ENCODE measurements at places on chromosomes 5 and 9.

- no peak overlapping the region for H3K4me3 ChIP-seq
- H3K4me1 ChIP-seq: peaks cover 19% of the 10 kb centered on the region
- no peak overlapping the region for H3K27ac ChIP-seq
- no peak for DNase-seq
Measured at GRCh38 chr5:73295447-73295846, 122.5 kb downstream of the TMEM174 start.

GRCh38 chr5:12896086-12896485, 991.8 kb upstream of the CTNND2 start:
- H3K27me3 ChIP-seq: no peaks in the 10 kb centered on the region
- DNase-seq: no peak
- no peaks in the 10 kb centered on the region for H3K4me1 ChIP-seq
- no peaks in the 10 kb centered on the region for H3K36me3 ChIP-seq

GRCh38 chr5:112205846-112206245, 213.2 kb downstream of the EPB41L4A start:
- no peak overlapping the region for H3K4me3 ChIP-seq
- peaks cover 5% of the 10 kb centered on the region for H3K4me1 ChIP-seq
- H3K27me3 ChIP-seq: no peaks in the 10 kb centered on the region
- DNase-seq: no peak

- H3K36me3 ChIP-seq: no peaks in the 10 kb centered on the region
- H3K4me1 ChIP-seq: no peaks in the 10 kb centered on the region
- no peak for DNase-seq
- no peak overlapping the region for H3K4me3 ChIP-seq
- H3K27ac ChIP-seq: no peak overlapping the region
- H3K27me3 ChIP-seq: no peaks in the 10 kb centered on the region
Measured at GRCh38 chr5:100546001-100546400, 10.8 kb downstream of the FAM174A start.

GRCh38 chr9:81631218-81631745, 58.1 kb downstream of the TLE1 start:
- no peak for DNase-seq
- H3K36me3 ChIP-seq: no peaks in the 10 kb centered on the region
- H3K27ac ChIP-seq: no peak overlapping the region

GRCh38 chr5:132493241-132493640, 2.7 kb upstream of the IRF1 start:
- H3K36me3 ChIP-seq: no peaks in the 10 kb centered on the region
- H3K4me1 ChIP-seq: no peaks in the 10 kb centered on the region
- no peaks in the 10 kb centered on the region for H3K27me3 ChIP-seq

GRCh38 chr5:94575196-94575595, 43.2 kb downstream of the KIAA0825 start:
- H3K27ac ChIP-seq: no peak overlapping the region
- no peaks in the 10 kb centered on the region for H3K27me3 ChIP-seq
- H3K4me3 ChIP-seq: no peak overlapping the region
- DNase-seq: no peak
- no peaks in the 10 kb centered on the region for H3K4me1 ChIP-seq

DNA sequence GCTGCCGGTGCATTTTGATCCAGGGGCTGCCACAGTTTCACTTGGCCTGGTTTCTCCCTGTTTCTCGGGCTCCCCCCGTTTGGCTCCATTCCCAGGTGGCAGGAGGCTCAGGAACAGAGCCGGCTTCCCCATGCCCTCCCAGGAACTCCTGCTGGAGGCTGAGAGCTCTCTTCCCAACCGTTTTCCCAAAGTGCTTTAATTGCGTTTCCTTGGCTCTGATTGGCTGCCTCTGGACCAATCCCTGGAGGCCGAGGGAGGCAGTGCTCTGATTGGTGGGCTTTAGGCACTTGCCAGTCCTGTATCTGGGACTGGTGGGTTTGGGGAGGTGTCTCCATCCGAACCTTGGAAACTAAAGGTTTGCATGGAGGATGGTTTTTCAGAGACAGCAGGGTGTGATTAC, 4.9 kb downstream of the TSPAN17 start:
- H3K36me3 ChIP-seq: peaks cover 23% of the 10 kb centered on the region
- no peaks in the 10 kb centered on the region for H3K4me1 ChIP-seq
- no peak for DNase-seq
- H3K4me3 ChIP-seq: no peak overlapping the region
- no peaks in the 10 kb centered on the region for H3K27me3 ChIP-seq

Data from right atrium auricular region (tissue), 2 donors.